Activated naive CD8-positive, alpha-beta T cell treated with anti-CD3 and anti-CD28 coated beads, Interleukin-2, amount 50 U/mL, for 24 hours (primary cell): ENCODE measurements at places on chromosomes 7 and 10.
A peak's percentile ranks its signal among the peaks of the same experiment; 100 is the strongest.

DNA sequence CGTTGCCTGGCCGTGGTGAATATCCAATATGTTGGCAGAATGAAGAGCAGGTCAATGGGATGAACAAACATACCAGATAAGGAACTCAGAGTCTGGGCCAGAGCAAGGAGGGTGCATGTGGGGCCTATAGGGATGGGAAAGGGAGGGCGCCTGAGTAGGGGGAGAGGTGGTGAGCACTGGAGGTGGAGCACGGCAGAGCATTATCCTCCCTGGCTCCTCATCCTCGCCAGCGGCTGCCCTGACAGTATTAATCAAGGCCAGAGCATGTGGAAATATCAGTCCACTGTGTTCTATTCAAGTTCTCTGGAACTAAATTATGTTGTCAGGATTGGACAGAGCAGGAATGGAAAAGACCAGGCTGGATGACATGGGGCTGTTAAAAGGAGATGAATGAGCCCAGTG lies 254.8 kb upstream of the ZMIZ1 start:
- H3K27ac ChIP-seq, result no peak overlapping the region
- no peaks in the 10 kb centered on the region for H3K36me3 ChIP-seq
- no peaks in the 10 kb centered on the region for H3K27me3 ChIP-seq
- no peak overlapping the region for H3K4me3 ChIP-seq

DNA sequence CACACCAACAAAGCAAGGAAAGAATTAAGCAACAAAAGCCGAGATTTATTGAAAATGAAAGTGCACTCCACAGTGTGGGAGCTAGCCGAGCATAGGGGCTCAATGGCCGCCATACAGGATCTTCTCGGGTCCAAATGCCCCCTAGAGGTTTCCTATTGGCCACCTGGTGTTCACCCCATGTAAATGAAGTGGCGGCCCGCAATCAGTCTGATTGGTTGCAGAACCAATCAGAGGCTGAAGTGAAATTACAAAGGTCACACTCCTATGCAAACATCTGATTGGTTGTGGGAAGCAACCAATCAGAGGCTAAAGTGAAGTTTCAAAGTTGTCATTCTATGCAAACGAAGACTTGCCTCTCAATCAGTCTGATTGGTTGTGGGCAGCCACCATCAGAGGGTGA lies 61.8 kb upstream of the SLC35B4 start:
- H3K27me3 ChIP-seq, result peaks cover 7% of the 10 kb centered on the region
- no peak overlapping the region for H3K27ac ChIP-seq
- H3K4me3 ChIP-seq, result no peak overlapping the region
- DNase-seq, result no peak
- no peaks in the 10 kb centered on the region for H3K4me1 ChIP-seq

- H3K4me1 ChIP-seq, result peaks cover 65% of the 10 kb centered on the region
- peaks cover 19% of the 10 kb centered on the region for H3K36me3 ChIP-seq
- H3K27me3 ChIP-seq, result peaks cover 3% of the 10 kb centered on the region
- peak overlapping the region; percentile 93 for H3K4me3 ChIP-seq
- DNase-seq, result no peak
These were observed 1.4 kb downstream of the LRRC27 start for GRCh38 chr10:132333386-132333785.

- no peaks in the 10 kb centered on the region for H3K27me3 ChIP-seq
- peaks cover 30% of the 10 kb centered on the region for H3K36me3 ChIP-seq
- no peak overlapping the region for H3K4me3 ChIP-seq
- no peak for DNase-seq
- H3K4me1 ChIP-seq, result peaks cover 21% of the 10 kb centered on the region
- no peak overlapping the region for H3K27ac ChIP-seq
These were observed 5.4 kb downstream of the SUV39H2 start for GRCh38 chr10:14884082-14884481.

DNA sequence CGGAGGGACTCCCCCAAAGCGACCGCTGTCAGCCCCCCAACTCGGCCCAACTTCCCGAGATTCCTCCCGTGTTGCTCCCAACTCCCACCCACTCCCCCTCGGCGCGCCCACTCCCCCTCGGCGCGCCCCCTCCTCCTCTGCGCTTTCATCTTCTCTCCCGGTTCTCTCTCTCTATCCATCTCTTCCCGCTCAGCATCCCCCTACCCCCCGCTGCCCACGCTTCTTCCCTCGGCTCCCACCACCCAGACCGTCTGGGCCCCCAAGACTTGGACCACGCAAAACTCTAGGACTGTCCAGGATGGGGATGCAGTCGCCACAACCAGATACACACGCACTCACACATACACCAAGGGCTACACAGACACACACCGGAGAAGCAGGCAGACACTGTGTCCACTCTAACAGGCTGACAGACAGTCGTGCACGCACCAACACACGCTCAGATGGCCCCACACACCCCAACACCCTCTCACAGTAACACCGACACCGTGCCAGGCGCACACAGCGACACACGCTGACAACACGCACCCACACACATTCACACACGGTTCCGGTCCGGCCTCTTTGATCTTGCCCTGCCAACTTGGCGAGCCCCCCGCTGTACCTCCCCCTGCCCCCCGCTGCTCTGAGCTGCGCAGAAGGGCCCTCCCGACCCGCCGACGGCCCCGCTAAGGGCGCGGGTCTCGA lies 1.1 kb downstream of the GRID1 start:
- peak overlapping the region; percentile 55 for H3K4me3 ChIP-seq
- H3K36me3 ChIP-seq, result no peaks in the 10 kb centered on the region
- H3K27ac ChIP-seq, result no peak overlapping the region
- H3K27me3 ChIP-seq, result peaks cover 62% of the 10 kb centered on the region
- DNase-seq, result no peak
- H3K4me1 ChIP-seq, result peaks cover 10% of the 10 kb centered on the region

- no peaks in the 10 kb centered on the region for H3K27me3 ChIP-seq
- no peak overlapping the region for H3K27ac ChIP-seq
- H3K4me3 ChIP-seq, result no peak overlapping the region
- no peaks in the 10 kb centered on the region for H3K4me1 ChIP-seq
- DNase-seq, result no peak
- no peaks in the 10 kb centered on the region for H3K36me3 ChIP-seq
These were observed 354.5 kb downstream of the WDR11 start for GRCh38 chr10:121205625-121206024.

DNA sequence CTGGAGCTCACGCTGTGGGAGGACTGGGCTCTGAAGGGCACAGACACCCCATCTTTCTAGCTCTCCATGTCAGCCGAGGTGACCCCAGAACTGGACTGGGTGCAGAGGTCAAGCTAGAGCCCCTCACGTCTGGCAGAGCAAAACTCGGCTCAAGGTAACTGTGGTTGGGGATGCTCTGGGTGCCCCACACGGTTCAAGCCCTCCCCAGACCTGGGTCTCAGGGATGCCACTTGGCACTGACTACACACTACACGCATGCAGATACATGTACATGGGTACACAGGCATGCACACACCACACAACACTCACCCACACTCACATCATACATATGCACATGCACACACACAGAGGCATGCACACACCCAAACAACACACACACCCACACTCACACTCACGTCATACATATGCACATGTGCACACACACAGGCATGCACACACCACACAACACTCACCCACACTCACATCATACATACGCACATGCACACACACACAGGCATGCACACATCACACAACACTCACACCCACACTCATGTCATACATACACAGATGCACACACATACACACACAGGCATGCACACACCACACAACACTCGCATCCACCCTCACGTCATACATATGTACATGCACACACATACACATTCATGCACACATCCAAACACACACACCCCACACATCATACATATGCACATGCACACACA lies 219.3 kb downstream of the DNAJB6 start:
- H3K27me3 ChIP-seq, result no peaks in the 10 kb centered on the region
- H3K36me3 ChIP-seq, result no peaks in the 10 kb centered on the region
- H3K27ac ChIP-seq, result no peak overlapping the region
- H3K4me3 ChIP-seq, result no peak overlapping the region
- no peaks in the 10 kb centered on the region for H3K4me1 ChIP-seq

- no peak for DNase-seq
- no peaks in the 10 kb centered on the region for H3K4me1 ChIP-seq
- no peaks in the 10 kb centered on the region for H3K36me3 ChIP-seq
- H3K4me3 ChIP-seq, result no peak overlapping the region
- no peaks in the 10 kb centered on the region for H3K27me3 ChIP-seq
- H3K27ac ChIP-seq, result no peak overlapping the region
These were observed 267.9 kb upstream of the CNTNAP2 start for GRCh38 chr7:145848691-145849090.

DNA sequence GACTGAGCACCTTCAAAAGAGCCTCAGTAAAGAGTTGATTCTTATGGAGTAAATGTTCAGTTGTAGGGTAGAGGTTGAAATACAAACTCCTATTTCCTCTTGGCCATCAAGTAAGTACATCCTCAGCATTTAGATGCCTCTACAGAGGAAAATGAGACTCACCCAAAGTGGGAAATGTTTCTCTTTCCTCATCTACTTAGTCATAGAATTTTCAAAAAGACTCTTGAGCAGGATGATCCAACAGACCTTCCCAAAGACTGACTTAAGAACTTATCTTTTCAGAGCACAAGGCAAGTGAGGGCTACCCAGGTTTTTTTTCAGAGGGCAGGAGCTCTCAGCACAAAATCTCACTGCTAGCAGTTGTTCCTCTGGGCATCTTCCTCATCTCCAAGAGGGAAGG lies 449.1 kb downstream of the KCNMA1 start:
- no peak overlapping the region for H3K4me3 ChIP-seq
- H3K4me1 ChIP-seq, result no peaks in the 10 kb centered on the region
- H3K27ac ChIP-seq, result no peak overlapping the region
- H3K27me3 ChIP-seq, result peaks cover 10% of the 10 kb centered on the region
- no peak for DNase-seq

GRCh38 chr10:61159253-61159652 lies 215.3 kb upstream of the RHOBTB1 start:
- no peak overlapping the region for H3K27ac ChIP-seq
- no peaks in the 10 kb centered on the region for H3K4me1 ChIP-seq
- peaks cover 1% of the 10 kb centered on the region for H3K27me3 ChIP-seq

- no peaks in the 10 kb centered on the region for H3K4me1 ChIP-seq
- no peak overlapping the region for H3K4me3 ChIP-seq
- no peaks in the 10 kb centered on the region for H3K36me3 ChIP-seq
- H3K27ac ChIP-seq, result no peak overlapping the region
- DNase-seq, result no peak
These were observed 236.4 kb upstream of the TAC1 start for GRCh38 chr7:97495487-97495886.

DNA sequence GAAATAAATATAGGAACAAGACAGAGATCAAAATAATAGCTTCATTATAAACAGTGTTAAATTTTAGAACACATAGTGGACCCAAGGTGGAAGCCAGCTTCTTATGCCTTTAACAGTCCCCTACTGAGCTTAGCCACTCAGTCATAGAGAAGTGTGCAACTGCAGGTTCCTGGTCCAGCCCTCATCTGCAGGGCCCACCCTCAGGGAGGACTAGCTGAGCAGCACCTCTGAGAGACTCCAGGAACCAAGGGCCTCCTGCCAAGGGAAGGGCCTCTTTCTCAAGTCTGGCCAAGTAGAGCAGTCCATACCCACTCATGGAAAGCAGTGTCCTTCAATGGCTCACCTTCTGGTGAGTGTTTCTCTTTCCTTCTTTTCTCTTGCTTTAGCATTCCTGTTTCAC lies 173.7 kb upstream of the PRPS1L1 start:
- no peaks in the 10 kb centered on the region for H3K36me3 ChIP-seq
- no peak for DNase-seq
- no peak overlapping the region for H3K4me3 ChIP-seq

GRCh38 chr10:110502851-110503301 lies 5.2 kb downstream of the DUSP5 start:
- DNase-seq, result no peak
- peak overlapping the region; percentile 97 for H3K4me3 ChIP-seq
- peak overlapping the region; percentile 89 for H3K27ac ChIP-seq
- H3K4me1 ChIP-seq, result peaks cover 86% of the 10 kb centered on the region

- H3K4me1 ChIP-seq, result no peaks in the 10 kb centered on the region
- no peak for DNase-seq
- H3K4me3 ChIP-seq, result no peak overlapping the region
- no peaks in the 10 kb centered on the region for H3K36me3 ChIP-seq
- H3K27me3 ChIP-seq, result peaks cover 9% of the 10 kb centered on the region
- H3K27ac ChIP-seq, result no peak overlapping the region
These were observed 68.8 kb upstream of the INSIG1 start for GRCh38 chr7:155228894-155229293.

DNA sequence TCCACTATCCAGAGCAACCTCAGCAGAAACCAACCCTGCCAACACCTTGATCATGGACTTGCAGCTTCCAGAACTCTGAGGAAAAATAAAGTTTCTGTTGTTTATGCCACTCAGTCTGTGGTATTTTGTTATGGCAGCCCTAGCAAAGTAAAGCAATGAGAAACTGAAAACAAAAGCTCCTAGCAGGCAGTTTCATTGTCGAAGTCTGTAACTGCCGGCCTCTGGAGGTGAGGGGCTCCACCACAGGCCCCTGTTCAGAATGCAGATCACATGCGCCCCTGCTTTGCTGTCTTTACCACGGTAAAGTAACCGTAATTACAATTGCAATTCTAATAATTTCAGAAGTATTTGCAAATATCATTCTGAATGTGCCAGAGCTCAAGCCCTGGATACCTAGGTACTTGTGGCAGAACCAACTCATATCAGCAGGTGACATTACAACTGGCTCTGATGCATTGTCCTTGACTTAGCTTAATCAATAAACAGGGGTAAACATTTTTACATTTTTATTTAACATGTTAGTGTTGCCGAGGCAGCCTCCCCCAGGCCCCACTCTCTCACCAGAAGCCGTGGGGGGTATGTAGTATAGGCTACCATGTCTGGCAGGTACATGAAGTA lies 193.2 kb downstream of the ELMO1 start:
- DNase-seq, result no peak
- H3K36me3 ChIP-seq, result peaks cover 46% of the 10 kb centered on the region
- no peak overlapping the region for H3K4me3 ChIP-seq
- peaks cover 8% of the 10 kb centered on the region for H3K4me1 ChIP-seq

GRCh38 chr7:16669581-16669980 lies 23.6 kb downstream of the BZW2 start:
- no peak overlapping the region for H3K4me3 ChIP-seq
- H3K27me3 ChIP-seq, result no peaks in the 10 kb centered on the region
- H3K36me3 ChIP-seq, result peaks cover 66% of the 10 kb centered on the region
- DNase-seq, result no peak
- H3K27ac ChIP-seq, result no peak overlapping the region

- H3K4me3 ChIP-seq, result no peak overlapping the region
- no peaks in the 10 kb centered on the region for H3K27me3 ChIP-seq
- peaks cover 48% of the 10 kb centered on the region for H3K4me1 ChIP-seq
These were observed 2.8 kb upstream of the REPIN1 start for GRCh38 chr7:150365673-150366398.
